ENCODE measurements at places on chromosomes 12 and 14. TPM values are rescaled to one million over a fixed set of nuclear protein-coding genes. Genes with fewer than 3 reads are reported as not detected.

KIAA0586 gene
- 14.6 TPM for polyA plus RNA-seq

CLEC9A gene
- 0.38 TPM for polyA plus RNA-seq

MDGA2 gene
- 2.0 TPM for polyA plus RNA-seq

BDKRB1 gene
- 0.52 TPM for polyA plus RNA-seq
